Foreskin melanocyte (primary cell): ENCODE measurements at places on chromosomes 7 and 10.

DNA sequence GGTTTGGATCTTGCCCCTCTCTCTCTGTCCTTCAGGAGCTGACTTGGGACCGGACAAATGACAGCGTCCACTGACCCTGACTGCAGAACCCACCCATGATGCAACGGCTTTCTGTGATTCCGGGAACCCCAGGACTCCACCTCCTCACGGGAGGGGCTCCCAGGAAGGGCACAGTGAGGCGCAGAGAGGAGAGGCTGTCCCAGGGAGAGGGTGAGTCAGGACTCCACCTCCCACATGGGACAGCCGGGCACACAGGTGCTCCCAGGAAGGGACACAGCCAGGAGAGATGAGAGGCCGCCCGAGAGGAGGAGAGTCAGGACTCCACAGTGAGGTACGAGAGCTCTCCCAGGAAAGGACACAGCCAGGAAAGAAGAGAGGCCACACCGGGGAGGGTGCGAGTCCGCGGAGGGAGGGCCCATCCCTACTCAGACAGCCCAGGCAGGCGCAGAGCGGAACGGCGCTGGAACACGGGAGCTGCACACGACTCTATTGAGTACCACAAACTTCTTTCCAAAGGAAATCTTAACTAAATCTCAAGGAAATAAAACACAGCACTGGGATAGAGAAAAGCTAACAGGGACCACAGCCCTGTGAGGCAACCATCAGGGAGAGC is 162.5 kb downstream of the MAD1L1 start:
- DNase-seq, result no peak

- no peak for DNase-seq
These were observed 115.2 kb upstream of the GDF10 start for GRCh38 chr10:47184724-47185330.

- no peak for DNase-seq
These were observed 66.2 kb upstream of the PCBD1 start for GRCh38 chr10:70954381-70955176.

- DNase-seq, result no peak
These were observed 535.1 kb downstream of the PTPRN2 start for GRCh38 chr7:158052381-158053060.

DNA sequence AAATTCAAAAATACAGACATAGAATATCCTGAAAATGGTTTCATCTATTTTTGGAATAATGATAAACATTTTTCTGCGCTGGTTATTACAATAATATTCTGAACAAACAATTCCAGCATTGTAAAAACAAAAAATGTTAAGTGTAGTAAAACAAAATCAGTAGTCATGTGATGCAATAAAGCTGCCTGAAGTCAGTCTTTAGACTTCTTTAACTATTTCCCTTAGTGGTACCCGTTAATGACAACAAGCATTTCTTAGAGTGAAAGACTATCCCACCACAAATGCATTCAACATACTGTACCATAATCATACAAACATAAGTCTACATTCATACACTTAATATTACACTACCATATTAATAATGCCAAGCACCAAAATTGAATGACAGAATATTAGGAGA is 1.6 kb downstream of the SKAP2 start:
- DNase-seq, result no peak

DNA sequence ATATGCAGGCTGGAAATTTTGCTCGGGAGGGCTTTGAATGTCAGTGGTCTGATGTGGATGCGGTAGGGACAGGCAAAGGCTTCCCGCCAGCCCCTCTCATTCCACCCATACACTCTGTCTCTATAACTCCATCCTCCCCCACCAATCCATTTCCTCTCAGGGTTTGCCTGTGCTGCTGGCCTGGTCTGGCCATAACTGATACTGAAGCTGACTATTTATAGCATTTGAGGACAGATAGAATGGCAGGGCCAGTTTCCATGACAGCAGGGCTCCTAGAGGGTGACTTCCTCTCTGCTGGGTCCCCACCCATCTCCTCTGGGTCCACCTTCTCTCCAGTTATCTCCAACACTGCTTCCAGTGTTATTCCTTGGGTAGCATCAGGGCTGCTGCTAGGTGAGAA is 6.6 kb upstream of the PDLIM1 start:
- DNase-seq, result no peak

DNA sequence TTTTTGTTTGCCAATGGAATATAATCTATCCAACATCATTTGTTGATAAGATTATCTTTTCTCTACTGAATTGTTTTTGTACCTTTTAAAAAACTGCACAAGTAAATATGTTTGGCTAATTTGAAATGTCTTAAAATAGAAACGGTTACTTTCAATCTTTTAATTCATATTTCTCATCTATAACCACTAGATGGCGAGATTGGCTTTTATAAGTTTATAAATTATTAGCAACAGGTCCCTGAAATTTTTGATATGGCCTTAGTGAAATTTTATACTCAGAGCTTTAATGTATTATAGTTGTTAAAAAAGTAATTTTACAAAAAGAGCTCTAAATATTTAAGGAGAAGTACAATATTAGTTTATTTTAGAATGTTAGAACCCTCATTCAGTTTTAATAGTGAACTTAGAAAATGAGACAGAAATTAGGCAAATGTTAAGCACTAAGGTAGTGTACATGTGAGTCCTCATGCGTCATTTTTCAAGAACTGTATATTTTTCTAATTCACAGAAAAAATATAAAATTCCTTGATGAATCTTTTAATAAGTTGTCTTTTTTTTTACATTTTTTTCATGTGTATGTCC is 592.5 kb downstream of the ARL4A start:
- no peak for DNase-seq

DNA sequence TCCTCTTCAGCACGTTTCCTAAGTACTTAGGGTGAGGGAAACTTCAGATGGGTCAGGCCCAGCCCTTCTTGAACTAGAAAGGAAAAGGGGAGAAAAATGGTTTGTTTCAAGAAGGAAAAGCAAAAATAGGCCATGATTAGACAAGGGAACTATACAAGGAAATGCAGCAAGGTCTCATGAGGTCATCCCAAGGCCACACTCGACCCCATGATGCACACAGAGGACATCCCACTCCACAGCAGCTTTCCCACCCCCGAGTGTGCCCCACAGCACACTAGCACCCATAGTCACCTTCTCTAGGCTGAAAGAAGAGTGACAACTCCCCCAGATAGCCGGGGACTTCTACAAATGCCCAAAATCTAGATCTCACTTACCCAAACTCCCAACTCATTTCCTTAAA is 173.4 kb downstream of the FAM107B start:
- DNase-seq, result no peak

DNA sequence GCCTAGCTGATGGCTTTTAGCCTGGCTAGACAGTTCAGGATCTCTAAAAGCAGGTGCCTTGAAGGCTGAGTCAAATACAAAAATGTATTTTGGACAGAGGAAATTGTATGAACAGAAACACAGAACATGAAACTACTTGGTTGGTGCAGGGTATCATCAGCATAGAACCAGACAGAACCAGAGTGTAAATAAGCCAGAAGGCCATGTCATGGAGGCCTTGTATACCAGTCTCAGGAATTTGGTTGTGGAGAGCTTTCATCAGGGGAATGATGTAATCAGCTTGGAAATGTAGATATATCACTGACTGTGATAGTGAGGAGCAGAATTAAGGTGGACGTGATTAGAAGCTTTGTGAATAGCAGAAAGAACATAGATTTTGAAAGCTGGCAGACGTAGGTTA is 82.9 kb downstream of the CFTR start:
- DNase-seq, result no peak

GRCh38 chr7:158265743-158266080 is 321.9 kb downstream of the PTPRN2 start:
- no peak for DNase-seq

DNA sequence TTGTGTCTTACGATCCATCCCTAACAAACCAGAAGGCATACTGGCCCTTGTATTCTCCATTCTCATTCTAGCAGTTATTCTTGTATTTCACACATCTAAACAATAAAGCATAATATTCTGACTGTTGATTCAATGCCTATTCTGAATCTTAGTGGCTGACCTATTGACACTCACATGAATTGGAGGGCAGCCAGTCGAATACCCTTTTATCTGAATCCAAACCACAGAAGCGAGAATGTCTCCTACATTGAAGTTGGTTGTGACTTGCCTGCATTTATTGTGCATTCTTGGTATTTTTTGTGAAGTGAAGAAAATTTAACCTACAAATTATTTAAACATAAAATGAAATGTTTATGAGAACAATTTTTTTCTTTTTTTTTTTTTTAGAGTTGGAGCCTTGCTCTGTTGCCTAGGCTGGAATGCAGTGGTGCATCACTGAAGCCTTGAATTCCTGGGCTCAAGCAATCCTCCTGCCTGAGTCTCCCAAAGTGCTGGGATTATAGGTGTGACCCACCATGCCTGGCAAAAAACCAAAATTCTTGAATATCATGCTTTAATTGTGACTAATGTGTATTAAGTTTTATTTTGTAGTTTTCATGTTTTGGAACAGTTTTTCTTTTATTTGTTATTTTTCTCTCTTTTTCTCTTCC is 22.7 kb downstream of the EXOC4 start:
- DNase-seq, result peak; percentile 68

DNA sequence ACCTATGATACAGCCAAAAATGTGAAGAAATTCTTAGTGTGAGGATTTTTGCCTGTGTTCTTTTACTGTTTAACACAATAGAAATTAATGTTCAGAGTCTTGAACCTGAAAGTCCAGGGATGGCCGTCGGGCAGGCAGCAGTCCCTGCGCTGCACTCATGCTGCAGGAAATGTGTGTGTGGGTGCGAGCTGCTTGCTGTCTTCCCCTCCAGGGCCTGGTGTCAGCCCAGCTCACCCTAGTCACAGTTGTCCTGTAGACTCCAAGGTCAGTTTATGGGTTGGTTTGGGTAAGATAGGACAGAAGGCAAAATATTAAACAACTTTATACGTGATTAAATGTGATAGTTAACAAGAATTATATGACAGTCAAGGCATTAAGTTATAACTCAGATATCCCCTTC is 78.7 kb downstream of the DYNC2I1 start:
- no peak for DNase-seq

GRCh38 chr7:100568896-100569844 is 4.5 kb downstream of the SAP25 start:
- no peak for DNase-seq

DNA sequence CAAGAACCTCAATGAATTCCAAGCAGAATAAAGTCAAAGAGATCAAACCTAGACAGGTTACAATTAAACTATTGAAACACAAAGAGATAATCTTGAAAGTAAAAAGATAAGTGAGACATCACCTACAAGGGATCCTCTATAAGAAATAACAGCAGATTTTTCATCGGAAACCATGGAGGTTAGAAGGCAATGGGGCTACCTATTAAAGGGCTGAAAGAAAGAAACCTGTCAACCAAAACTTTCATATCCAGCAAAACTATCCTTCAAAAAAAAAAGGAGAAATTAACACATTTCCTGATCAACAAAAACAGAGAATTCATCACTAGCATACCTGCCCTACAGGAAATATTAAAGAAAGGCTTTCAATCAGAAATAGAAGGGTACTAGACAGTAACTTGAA is 244.9 kb downstream of the ARHGAP12 start:
- DNase-seq, result no peak

DNA sequence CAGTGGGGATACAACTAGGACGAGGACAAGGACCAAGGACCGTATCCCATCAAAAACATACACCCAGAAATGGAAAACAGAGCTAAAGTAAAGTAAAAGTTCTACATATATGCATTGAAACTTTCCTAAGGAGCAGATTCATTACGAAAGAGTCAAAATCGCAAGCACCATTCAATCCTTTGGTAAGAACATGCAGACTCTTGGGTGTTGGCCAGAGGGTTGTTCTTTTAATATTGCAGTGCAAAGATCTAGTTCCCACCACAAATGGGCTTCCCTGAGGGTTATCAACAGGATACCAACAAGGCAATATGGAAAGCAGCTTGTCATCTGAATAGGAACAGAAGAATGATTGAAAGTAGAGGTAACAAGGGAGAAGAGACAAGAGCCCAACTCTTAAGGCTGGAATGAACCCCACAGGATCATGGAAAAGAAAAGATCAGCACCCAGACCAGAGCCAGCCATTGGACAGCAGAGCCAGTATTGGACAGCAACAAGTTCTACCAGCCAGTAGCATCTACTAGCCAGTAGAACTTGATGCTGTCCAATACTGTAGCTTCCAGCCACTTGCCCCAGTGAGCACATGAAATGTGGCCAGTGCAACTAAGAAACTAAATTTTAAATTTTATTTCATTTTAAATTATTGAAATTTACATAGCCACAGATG is 66.0 kb downstream of the OSBPL3 start:
- DNase-seq, result no peak

GRCh38 chr7:145784809-145785780 is 331.5 kb upstream of the CNTNAP2 start:
- no peak for DNase-seq

GRCh38 chr10:108358912-108359311 is 1194.4 kb upstream of the SORCS1 start:
- peak; percentile 43 for DNase-seq

DNA sequence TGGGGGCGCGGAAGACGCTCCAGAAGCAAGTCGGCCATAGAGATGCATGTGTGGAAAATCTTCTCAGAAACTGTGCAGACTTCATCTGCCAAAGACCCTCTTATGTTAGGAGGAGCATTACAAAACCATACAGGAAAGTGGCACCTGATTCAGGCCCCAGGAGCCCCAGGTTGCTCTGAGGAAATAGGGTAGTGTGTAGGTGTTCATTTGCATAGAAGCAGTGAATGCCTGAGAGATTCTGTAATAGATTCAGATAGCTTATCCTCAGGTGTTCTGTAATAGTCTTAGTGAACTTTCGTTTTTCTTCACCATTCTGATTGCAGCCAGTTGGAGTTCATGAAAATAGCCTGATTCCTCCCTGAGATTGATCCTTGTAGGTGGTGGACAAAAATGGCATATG is 106.4 kb upstream of the GJD4 start:
- DNase-seq, result no peak

DNA sequence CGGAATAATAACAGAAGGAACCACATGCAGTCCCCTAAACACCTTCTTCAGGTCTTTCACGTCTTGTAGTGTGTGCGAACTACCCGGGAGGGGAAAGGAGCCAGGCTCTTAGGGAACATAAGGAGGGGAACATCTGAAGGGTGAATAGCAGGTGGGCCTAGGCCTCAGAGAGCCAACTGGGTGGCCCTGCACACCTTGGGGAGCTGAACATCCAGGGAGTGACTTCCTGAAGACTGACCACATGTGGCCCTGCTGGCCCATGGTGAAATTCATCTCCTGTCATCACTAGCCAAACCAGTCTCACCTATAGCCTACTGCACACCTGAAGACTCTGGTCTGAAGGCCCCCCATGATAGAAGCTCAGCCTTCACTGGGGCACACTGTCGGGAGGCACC is 5.6 kb downstream of the CALML3 start:
- no peak for DNase-seq

GRCh38 chr7:35520810-35521625 is 173.9 kb downstream of the HERPUD2 start:
- DNase-seq, result no peak

DNA sequence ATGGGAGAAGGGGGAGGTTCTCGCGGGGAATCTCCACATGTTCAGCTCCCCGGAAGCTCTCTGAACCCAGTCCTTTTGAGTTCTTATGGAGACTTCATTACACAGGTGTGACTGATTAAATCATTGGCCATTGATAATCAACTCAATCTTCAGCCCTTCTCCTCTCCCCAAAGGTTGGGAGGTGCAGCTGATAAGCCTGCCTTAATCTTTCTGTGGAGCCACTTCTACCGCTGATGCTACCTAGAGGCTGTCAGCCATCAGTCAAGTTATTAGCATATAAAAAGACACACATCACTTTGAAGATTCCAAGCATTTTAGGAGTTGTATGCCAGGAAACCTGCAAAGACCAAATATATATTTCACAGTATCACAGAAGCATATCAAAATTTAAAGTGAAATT is 91.7 kb downstream of the MARCHF5 start:
- DNase-seq, result no peak
